Renal cortex interstitium (tissue), 15 donors: ENCODE measurements at places on chromosomes 6 and 20. TPM values are rescaled to one million over a fixed set of nuclear protein-coding genes. Genes with fewer than 3 reads are reported as not detected.

Gene CGA
- polyA plus RNA-seq = not detected

- DNase-seq = no peak
These were observed 87.3 kb upstream of the AKIRIN2 start for GRCh38 chr6:87789198-87789899.

- DNase-seq = no peak
These were observed 6.7 kb downstream of the SRC start for GRCh38 chr20:37352608-37352980.

DNA sequence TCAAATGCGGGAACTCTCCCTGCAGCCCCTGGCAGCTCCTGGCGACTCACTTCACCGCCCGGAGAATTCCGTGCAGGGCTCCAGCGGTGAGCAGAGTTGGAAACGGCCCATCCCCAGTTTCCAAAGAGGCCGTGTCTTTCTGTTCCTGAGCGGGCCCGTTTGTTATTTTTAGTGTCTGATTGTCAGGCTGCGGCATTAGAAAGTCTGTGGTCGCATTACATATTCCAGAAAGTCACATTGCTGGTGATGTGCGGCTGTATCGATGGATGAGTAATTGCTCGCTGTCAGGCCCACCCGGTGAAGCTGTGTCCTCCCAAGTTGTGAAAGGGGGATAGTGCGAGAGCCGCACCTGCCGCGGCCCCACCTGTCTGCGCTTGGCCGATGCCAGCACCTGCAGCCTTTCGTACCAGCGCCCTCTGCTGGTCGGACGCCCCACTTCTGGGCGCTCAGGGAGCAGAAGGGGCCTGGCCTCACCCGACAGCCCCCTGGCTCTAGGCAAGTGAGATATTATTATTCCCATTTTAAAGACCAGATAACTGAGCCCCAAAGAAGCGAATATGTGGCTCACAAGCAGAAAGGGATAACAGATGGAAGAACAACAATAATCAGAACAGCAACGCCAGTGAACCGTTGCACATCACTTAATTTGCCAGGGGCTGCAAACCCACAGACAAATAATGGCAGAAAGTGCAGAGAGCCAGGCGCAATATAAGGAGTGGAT lies 244.9 kb downstream of the TSHZ2 start:
- DNase-seq = peak; percentile 51

DNA sequence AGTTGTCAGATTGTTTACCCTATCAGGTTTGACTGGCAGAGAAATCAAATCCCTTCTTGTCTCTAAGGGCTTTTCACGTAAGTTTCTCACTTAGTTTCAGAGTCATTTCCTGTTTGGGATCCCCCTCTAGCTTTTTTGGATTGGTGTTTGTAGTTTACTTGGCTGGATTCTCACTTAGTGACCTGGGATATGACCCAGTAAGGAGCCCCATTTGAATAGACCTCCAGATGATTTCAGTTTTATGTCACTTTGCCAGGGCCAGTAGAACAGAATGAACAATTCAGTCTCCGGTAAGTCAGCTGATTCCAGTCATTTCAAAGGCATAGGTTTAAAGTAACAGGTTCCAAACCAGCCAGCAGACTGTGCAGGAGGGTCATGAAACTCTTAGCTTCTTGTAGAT lies 8.2 kb downstream of the FAM135A start:
- no peak for DNase-seq

DNA sequence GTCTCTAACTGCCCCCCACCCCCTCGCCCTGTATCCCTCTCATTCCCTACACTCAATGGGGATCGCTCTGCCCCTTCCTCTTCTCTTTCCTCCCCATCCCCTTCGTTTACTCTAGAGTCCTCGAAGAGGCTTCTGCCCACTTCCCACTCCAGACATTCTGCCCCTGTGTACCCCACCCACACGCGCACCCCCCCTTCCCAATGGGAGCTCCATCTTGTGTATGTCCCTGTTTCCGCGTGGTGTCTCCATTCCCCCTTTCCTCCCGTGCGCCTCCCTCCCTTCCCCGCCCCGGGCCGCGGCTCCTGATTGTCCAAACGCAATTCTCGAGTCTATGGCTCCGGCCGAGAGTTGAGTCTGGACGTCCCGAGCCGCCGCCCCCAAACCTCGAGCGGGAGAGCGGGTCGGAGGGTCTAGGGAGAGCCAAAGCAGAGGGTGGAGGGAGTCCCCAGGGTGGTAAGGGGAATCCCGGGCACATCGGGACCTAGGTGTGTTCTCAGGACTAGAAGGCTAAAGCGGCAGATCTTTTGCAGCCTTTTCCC lies 679 bp upstream of the RING1 start:
- DNase-seq = no peak

DNA sequence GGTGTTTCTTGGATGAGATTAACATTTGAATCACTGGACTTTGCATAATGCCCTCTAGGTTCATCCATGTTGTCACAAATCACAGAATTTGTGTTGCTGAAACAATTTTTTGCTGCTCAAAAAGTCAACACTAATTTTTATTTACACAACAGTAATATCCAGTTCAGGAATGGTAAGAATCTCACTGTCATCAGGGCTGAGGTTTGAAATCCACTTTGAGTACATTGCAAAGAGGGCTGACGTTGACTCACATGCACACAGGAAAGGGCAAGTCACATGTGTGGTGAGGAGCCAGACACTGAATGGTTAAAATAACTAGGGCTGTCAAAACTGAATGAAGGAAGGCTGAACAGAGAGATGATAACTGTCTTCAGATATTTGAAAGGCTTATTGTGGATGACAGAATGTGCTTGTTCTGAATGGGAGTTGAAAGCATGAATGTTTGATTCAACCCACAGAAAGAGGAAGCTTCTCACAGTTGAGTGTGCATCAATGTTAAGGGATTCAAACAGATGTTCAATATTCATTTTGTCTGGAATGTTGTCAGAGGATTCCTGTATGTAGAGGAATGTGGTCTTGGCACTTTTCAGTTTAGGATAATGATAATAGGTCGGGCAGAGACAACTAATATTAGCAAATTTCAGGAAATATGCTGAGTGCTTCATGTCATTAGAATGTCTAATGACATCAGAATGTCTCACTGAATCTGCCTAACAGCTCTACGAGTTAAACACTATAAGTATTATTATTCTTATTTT lies 3.6 kb upstream of the ADGRG6 start:
- DNase-seq = no peak

- DNase-seq = no peak
These were observed 160.0 kb downstream of the LRFN2 start for GRCh38 chr6:40427196-40427595.

DNA sequence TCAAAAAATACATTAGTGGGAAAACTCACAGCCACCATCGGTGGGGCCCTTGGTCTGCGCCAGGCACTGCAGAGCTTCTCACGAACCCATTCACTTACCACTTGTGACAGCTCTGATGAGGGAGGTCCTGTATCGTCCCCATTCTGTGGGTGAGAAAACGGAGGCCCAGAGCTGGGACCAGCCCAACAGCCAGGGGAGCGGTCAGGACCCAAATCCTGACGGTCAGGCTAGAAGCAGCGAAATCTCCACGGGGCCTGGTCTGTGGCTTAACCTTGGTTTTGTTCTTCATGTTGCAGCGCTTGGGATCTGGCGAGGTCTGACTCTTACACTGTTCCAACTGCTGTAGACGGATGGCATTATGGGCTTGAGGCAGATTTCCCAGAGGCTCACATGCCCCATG lies 7.7 kb upstream of the VSX1 start:
- DNase-seq = no peak

GRCh38 chr6:14950103-14950969 lies 295.5 kb upstream of the JARID2 start:
- DNase-seq = no peak
